ENCODE measurements at places on chromosomes 6 and 20.

DNA sequence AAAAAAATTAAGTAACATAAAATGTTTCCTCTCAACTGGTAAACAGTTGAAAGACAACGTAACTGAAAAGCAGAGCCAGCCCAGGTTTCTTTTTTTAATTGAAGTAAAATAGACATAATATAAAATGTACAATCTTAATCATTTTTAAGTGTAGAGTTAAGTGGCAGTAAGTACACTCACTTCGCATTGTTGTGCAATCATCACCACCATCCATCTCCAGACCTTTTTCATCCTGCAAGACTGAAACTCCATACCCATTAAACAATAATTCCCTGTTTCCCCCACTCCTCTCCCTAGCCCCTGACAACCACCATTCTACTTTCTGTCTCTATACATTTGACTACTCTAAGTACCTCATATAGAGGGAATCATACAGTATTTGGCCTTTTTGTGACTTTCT lies 395.7 kb downstream of the RNGTT start:
- no peak overlapping the region for H3K4me3 ChIP-seq
- H3K36me3 ChIP-seq = no peaks in the 10 kb centered on the region
- no peak overlapping the region for H3K27ac ChIP-seq

DNA sequence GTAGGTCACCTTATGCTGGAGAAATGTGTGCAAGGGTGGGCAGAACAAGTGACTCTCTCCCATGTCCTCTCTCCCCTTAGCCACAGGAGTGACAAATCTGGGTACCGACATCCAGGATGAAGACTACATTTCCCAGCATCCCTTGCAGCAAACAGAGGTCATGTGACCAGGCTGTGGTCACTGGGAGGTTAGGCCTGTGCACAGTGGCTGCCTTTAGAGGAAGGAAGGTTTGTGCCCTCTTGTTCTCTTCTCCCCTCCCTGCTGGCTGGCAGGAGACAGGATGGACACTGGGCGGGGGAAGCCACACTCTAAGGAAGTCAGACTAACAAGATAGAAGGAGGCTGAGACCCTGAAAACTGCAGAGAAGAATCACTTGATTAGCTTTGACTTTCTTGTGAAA lies 360.2 kb downstream of the PREX1 start:
- peaks cover 12% of the 10 kb centered on the region for H3K27me3 ChIP-seq
- peaks cover 2% of the 10 kb centered on the region for H3K36me3 ChIP-seq
- no peak overlapping the region for H3K4me3 ChIP-seq
- H3K4me1 ChIP-seq = no peaks in the 10 kb centered on the region
- no peak for DNase-seq
- no peak overlapping the region for H3K27ac ChIP-seq

DNA sequence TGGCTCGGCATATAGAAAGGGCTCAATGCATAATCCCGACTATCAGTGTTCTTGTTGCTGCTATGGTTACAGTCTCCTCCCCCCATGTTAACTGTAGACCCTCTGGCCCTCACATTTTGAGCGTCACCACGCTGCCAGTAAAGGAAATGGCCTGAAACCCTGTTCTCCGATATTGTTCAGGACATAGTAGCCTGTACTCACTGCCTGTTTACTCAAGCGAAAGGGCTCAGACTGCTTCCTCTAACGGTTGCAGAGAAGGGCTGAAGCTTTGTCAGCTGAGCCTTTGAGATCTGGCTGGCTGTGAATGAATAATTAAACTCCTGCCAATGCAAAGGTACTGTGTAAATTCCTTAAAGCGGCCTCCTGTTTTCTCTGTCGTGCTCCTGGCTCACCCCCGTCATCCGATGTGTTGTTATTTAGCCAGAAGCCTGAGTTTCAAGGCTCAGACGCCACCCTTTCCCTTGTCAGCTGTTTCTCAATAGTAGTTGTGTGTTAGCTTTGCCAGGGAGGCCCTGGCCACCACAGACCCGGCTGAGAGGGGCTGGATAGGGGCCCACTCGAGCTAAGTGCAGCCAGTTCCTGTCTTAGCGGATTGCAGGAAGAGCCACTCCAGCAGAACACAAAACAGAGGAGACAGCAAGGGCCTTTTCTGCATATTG lies 31.2 kb upstream of the RALGAPA2 start:
- no peaks in the 10 kb centered on the region for H3K36me3 ChIP-seq
- H3K27ac ChIP-seq = no peak overlapping the region
- peaks cover 38% of the 10 kb centered on the region for H3K27me3 ChIP-seq
- no peak overlapping the region for H3K4me3 ChIP-seq
- DNase-seq = no peak

- no peak for DNase-seq
- H3K36me3 ChIP-seq = peaks cover 7% of the 10 kb centered on the region
- peak overlapping the region; percentile 81 for H3K27ac ChIP-seq
- H3K27me3 ChIP-seq = no peaks in the 10 kb centered on the region
Observed at GRCh38 chr6:11315743-11316437, 83.4 kb upstream of the NEDD9 start.

- peaks cover 51% of the 10 kb centered on the region for H3K4me1 ChIP-seq
- peaks cover 6% of the 10 kb centered on the region for H3K36me3 ChIP-seq
- H3K27me3 ChIP-seq = no peaks in the 10 kb centered on the region
- DNase-seq = peak; percentile 43
Observed at GRCh38 chr6:37137201-37138090, 32.5 kb upstream of the PIM1 start.

- H3K27ac ChIP-seq = no peak overlapping the region
- H3K27me3 ChIP-seq = peaks cover 65% of the 10 kb centered on the region
- H3K4me1 ChIP-seq = no peaks in the 10 kb centered on the region
- no peak overlapping the region for H3K4me3 ChIP-seq
Observed at GRCh38 chr6:166687879-166688205, 60.8 kb upstream of the RPS6KA2 start.

DNA sequence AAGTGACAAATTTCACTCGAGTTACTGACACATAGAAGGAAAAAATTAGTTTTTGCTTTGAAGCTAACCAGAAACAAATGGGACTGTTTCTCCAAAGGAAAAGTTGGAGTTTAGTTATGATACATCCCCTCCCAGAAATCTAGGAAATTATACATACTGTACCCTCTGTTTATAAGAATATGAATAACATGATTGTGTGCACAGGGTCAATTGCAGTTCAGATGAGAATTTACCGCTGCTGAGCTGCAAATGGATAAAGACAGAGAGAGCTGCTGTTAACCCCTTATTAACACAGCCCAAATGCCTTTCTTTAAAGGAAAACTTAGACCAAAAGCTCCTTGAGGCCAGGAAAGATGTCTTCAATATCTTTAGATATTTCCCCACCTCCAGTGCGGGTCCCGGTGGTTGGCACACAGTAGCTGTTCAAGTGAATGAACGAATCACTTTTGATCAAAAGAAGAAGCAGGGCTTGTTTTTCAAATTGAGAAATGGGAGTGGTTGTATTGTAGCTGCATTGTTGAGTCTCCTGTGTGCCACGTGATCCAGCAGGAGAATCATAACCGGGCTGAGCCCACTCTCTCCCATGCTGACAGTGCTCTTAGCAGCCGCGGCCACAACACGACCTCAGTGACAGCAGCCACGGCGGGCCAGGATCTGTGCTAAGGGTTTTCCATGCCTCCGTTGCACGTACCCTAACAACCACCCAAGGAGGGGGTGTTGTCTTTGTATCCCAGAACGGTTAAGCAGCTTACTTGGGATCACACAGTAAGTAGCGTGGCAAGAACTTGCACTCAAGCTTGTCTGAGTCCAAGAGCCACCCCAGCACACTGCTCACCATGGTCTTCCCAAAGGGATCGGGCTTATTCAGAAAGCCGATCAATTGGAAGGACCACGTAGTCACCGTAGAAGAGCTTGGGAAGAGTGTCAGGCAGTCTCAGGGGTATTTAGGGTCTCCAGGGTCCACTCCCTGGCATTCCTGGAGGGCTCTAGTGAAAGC lies 53.5 kb upstream of the BMP6 start:
- H3K36me3 ChIP-seq = no peaks in the 10 kb centered on the region
- peaks cover 83% of the 10 kb centered on the region for H3K27me3 ChIP-seq
- no peak overlapping the region for H3K4me3 ChIP-seq
- no peak for DNase-seq

- H3K27me3 ChIP-seq = no peaks in the 10 kb centered on the region
- peaks cover 1% of the 10 kb centered on the region for H3K36me3 ChIP-seq
- H3K4me1 ChIP-seq = peaks cover 35% of the 10 kb centered on the region
Observed at GRCh38 chr6:14450133-14450504, 332.5 kb downstream of the CD83 start.

- H3K4me3 ChIP-seq = no peak overlapping the region
- no peaks in the 10 kb centered on the region for H3K36me3 ChIP-seq
- no peaks in the 10 kb centered on the region for H3K27me3 ChIP-seq
- H3K27ac ChIP-seq = no peak overlapping the region
- no peaks in the 10 kb centered on the region for H3K4me1 ChIP-seq
Observed at GRCh38 chr20:14986026-14986655, 648.7 kb upstream of the FLRT3 start.

DNA sequence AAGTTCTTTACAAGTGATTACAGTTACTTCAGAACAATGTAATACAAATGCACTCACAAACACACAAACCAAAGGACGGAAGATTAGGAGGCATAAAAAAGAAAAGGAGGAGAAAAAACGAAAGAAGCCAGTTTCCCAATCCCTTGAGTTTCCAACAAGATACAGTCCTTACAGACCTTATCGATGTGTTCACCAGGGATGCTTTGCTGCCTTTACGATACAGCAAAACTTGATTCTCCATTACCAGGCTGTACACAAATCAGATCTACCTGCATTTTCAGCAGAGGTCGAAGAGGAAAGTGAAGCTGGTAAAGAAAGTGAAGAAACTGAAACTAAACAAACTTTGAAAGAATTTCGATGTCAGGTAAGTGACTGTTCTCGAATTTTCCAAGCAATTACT lies 62.6 kb upstream of the SMIM8 start:
- H3K4me3 ChIP-seq = no peak overlapping the region
- no peak for DNase-seq
- peaks cover 37% of the 10 kb centered on the region for H3K36me3 ChIP-seq

DNA sequence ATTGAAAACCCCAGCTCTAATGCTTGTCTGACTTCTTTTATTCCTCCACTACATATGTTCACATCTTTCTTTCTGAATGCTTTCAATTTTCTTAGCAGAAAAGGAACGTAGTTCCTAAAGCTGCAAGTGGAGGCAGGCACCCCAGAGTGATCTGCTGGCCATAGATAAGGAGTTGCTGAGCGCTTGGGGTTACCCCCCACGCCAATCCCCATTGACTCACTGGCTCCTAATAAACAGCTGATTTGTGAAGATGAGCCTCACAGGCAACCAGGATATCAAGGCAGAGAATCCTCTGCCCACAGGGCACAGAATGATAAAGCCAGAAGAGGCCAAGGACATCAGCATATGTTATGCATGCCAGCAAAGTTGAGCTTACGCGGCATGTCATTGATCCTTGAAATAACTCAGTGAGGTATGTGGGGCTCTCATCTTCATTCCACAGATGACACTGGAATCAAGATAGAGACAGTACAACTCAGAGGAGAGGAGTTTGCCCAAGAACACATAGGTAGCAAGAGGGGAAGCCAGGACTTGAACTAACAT lies 129.1 kb upstream of the PTPRT start:
- peaks cover 18% of the 10 kb centered on the region for H3K27me3 ChIP-seq
- peaks cover 5% of the 10 kb centered on the region for H3K36me3 ChIP-seq
- no peak for DNase-seq
- no peaks in the 10 kb centered on the region for H3K4me1 ChIP-seq
- H3K27ac ChIP-seq = no peak overlapping the region

GRCh38 chr6:33205191-33206026 lies 954 bp downstream of the HSD17B8 start:
- H3K36me3 ChIP-seq = peaks cover 38% of the 10 kb centered on the region
- H3K27me3 ChIP-seq = no peaks in the 10 kb centered on the region
- peaks cover 73% of the 10 kb centered on the region for H3K4me1 ChIP-seq

DNA sequence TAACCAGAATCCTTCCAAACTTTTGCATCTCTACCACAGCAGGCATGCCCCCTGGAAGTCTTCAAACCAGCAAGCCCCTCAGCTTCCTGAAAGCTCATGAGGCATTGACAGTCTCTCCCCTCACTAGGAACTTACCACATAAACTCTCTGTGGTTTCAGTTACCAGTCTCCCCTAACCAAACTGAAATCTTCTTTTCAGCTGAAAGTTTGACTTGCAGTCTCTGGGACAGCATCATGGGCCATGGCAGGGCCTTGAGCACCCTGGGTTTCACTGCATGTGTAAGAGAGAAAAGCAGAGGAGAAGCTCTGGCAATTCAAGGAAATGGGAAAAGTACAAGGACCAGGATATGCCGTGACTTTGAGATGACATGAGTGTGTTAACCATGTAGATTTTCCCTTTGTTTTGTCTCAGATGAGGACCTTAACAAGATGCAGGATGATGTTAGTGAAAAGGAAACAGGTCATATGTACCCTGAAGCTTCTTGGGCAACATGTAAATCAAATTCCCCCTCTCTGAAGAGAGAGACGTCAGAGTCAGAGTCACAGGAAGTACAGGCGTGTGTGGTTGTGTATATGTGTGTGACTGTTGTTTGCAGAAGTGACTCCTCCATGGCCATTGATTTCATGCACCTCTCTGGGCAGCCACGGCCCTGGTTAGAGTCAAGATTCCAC lies 106.3 kb downstream of the TNFRSF21 start:
- H3K27me3 ChIP-seq = no peaks in the 10 kb centered on the region
- H3K4me3 ChIP-seq = no peak overlapping the region
- no peaks in the 10 kb centered on the region for H3K4me1 ChIP-seq
- no peaks in the 10 kb centered on the region for H3K36me3 ChIP-seq
- H3K27ac ChIP-seq = no peak overlapping the region

DNA sequence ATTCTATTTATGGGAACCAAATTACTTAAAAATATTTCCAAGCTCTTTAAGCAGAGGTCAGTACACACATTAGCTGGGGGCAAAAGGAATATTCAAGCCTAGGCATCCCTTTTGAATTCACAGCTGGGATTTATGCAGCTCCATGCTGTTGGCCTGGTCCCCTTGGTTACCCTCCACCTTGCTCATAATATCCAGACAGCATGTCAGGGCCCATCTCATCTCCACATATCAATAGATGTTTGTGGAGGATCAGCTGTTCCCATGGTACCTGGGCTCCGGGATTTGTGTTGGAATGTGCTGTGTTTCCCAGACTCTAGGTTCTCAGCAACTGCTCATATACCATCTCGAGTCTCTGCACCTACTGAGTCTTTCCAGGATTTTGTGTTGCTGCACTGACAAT lies 534.8 kb downstream of the BMP2 start:
- no peaks in the 10 kb centered on the region for H3K4me1 ChIP-seq
- no peak for DNase-seq
- no peaks in the 10 kb centered on the region for H3K36me3 ChIP-seq
- H3K27ac ChIP-seq = no peak overlapping the region
- no peak overlapping the region for H3K4me3 ChIP-seq

GRCh38 chr6:169157197-169158148 lies 96.2 kb downstream of the THBS2 start:
- H3K36me3 ChIP-seq = no peaks in the 10 kb centered on the region
- H3K27me3 ChIP-seq = peaks cover 71% of the 10 kb centered on the region

GRCh38 chr6:132964868-132965382 lies 150.6 kb downstream of the RPS12 start:
- peaks cover 49% of the 10 kb centered on the region for H3K27me3 ChIP-seq
- no peaks in the 10 kb centered on the region for H3K36me3 ChIP-seq
- no peak for DNase-seq
- H3K4me3 ChIP-seq = no peak overlapping the region
- no peaks in the 10 kb centered on the region for H3K4me1 ChIP-seq

DNA sequence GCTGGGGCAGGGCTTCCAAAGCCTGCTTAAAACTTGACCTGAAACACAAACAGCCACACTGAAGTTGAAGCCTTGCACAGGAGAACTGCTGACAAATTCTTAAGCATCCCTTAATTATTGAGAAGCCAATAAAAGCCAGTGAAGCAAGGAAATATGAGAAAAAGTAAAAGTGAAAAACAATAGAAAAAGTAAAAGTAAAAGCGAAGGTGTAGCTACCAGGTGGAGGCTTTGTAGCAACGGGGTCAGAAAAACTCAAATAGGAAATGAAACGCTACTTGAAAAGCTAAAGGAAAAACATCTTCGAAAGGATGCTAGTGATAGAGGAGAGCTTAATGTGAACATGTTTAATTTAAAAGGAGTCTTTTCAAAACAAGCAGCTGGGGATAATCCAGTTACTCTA lies 97.4 kb downstream of the IRF4 start:
- H3K4me1 ChIP-seq = peaks cover 58% of the 10 kb centered on the region
- H3K27me3 ChIP-seq = no peaks in the 10 kb centered on the region

All from central memory CD8-positive, alpha-beta T cell (primary cell).